ENCODE measurements at places on chromosomes 6 and 20.

DNA sequence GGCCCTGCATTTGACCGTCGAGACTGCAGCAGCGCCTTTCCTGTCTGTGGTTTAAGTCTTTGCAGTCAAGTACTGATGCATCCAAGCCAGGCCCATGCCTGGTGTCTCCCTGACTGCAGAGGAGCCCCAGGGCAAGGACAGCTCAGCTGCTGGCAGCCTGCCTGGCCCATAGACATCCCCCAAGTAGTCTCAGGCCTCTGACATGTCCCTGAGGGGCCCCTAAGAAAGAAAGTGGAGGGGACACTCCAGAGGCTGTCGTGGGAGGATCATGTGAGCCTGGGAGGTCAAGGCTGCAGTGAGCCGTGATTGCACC, 18.0 kb downstream of the HRH3 start:
- no peak for DNase-seq

DNA sequence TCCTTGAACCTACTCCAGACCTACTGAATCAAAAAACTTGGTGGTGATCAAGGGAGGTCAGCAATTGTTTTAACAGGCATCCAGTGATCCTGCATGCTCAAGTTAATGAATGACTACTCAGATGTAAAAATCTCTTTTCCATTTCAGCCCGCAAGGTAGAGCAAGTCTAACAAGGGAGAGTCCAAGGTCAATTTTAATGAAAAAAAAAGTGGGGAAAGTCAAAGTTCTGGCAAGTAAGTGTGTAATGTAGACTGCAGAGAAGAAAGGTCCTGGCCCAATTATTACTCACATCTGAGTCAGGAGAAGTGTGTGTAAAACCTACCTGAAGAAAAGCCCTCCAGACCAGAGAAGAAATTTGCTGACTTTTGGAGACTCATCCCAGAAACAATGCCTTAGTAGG, 193.5 kb downstream of the UBE3D start:
- no peak for DNase-seq

DNA sequence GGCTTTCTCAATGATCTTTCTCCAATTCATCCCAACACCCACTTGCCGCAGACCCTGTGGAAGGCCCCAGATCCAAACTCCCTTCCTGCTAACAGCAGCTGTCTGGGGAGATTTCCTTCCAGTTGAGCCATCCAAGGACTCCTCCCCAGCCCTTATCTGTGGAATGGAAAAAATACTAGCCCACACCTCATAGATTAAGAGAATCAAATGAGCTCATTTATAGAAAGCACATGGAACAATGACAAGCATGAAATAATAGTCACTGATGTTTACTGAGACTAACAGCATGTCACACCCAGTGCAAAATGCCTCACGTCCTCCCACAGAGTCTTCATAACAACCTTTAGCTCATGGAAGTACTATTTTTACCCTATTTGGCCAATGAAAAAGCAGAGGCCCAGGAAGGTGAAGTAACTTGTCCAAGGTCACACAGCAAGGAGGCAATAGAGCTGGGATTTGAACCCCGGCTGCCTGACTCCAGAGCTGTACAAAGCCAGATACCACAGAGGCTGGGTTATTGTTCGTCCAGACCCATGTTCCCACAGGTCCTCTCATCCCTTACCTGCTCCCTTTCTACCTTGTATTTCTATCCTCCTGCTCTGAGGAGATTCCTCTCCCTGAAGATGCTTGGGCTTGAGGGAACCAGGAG, 23.4 kb upstream of the PTGIS start:
- no peak for DNase-seq

- DNase-seq, result no peak
Measured at GRCh38 chr6:168856914-168857313, 396.7 kb downstream of the THBS2 start.

DNA sequence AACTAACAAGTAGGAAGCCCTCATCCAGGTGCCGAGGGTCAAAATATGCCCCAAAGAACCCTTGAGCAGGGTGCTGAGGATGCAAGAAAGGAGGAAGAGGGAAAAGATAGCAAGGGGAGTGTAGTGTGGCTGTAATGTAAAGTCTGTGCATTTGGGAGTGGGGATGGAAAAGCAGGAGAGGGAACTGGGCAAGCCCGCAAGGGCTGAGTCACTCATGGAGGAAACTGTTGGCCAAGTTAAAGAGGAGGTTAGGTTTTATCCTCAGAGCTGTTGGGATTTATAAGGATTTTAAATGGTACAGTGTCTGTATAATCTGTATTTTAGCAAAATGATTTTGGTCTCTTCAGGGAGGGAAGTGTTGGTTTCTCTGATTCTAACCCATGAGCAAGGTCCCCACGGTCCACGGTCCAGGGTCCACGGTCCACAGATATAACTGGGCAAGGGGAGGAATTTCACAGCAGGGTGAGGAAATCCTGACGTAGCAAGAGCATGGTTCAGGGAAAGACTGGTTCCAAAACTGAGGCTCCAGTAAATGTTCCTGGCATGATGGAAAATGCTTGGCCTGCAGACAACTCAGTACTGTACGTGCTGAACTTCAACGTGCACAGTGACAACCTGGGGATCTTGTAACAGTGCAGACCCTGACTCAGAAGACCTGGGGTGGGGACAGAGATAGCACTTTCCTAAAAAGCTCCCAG, 759.8 kb downstream of the PTPRT start:
- no peak for DNase-seq

DNA sequence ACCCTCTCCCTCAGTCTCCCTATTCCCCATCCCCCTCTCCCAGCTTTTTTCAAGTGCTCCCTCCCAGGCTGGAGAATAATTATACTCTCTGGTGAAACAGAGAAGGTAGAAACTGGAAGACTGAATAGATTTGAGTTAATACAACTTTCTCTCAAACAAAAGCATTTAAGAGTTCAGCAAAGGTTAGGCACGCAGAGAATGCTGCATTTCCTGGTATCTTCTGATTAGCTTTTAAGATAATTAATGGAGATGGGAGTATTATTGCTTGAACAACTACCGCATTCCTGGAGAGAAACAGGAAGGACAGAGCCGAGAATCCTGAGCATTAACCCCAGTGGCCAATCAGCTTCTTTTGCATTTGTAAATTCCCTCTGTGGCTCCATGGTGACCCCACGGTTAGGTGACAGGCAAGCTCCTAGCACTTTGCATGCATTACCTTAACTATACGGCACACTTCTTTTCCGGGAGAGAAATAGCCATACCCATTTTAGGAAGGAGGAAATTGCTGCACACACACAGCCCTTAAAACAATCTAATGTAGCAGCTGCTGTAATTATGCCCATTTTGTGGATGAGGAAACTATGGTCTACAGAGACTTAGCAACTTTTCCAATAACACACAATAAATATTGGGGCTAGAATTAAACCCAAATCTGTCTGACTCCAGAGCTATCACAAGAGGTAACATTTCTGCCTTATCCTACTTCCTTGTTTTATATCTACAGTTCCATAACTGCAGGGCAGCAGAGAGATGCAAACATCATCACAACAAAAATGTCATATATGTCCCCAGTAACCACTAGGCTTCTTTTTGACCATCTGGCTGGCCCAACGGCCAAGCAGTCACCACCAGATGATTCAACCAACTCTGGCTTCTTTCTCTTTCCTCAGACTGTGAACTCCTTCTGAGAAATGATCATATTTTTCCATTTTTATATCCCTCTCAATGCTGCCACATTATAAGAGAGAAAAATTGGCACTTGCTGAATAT, 169.9 kb downstream of the CD24 start:
- no peak for DNase-seq
